ENCODE measurements at places on chromosomes 7 and 10.

GRCh38 chr7:43083106-43083505, 29.3 kb upstream of the HECW1 start:
- DNase-seq, result no peak

GRCh38 chr10:50439806-50440205, 183.9 kb downstream of the SGMS1 start:
- no peak for DNase-seq

- DNase-seq, result no peak
These were observed 10.2 kb upstream of the IL2RA start for GRCh38 chr10:6072215-6072934.

DNA sequence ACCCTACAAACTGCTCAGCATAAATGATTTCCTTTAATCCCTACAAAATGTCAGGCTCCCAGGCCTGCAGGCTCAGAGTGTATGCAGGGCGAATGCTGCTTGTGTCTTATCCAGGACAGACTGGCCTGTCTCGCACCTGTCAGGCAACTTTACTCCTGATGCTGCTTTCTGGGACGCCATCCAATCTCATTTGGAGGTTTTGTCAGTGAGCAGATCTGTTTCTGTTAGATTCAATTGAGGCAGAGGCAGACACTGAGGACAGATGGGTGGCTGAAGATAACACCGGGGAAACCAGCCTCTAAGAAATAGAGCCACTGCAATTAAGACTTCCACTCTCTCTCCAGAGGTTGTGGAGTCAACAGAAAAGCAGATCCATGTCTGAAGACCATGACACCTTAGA, 115.6 kb downstream of the DPP6 start:
- no peak for DNase-seq

- DNase-seq, result no peak
These were observed 69.3 kb upstream of the NPY start for GRCh38 chr7:24214670-24215069.

DNA sequence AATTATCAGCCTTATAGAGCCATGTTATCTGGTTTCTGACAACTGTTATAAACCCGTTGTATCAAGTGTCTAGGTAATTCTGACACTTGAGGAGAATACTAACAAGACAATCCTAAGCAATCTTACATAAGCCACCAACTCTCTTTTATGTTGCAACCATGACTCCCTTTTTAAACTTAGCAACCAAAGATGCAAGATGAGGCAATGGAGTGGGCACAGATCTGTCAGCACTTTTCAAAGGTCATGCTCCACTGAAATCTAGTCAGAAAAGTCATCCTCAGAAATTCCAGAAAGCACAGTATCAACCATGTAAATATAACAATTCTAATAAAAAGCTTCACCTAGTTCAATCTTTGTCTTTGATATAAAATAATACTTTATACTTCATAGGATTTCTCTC, 77.0 kb upstream of the SEMA3A start:
- no peak for DNase-seq

DNA sequence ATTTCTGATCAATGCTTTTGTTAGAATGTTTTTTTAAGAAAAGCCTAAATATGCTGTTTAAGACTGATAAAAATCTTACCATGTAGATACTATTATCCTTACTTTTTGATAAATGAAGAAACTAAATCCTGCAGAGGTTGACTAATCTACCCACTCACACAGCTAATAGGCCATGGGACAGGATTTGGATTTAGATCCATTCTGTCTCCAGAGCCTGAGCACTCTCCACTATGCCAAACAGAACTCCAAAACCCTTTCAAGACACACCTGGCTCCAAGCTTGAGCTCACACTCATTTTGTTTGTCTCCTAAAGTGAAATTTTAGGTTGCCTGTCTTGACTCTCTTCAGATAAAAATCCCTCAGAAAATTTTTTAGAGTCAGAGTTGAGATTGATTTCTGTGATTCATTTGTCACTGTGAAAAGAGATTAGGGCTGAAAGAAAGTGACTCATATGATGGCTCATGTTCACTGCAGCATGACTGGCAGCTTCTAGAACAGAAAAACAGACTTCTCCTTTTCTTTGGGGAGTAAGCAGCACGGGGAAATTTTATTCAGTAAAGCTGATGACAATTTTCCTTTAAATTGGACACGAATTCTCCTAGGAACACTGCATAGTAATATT, 132.3 kb upstream of the POT1 start:
- DNase-seq, result peak; percentile 14

- DNase-seq, result no peak
These were observed 11.2 kb upstream of the EPHA1 start for GRCh38 chr7:143419880-143420279.

Measured in hepatic stellate cell (primary cell).